Omental fat pad (tissue), 4 donors: ENCODE measurements at places on chromosomes 3 and 15. TPM values are rescaled to one million over a fixed set of nuclear protein-coding genes. Genes with fewer than 3 reads are reported as not detected.

IQCF6 gene
- total RNA-seq, result not detected

SLC26A6 gene
- total RNA-seq, result 9.9 TPM

PARP15 gene
- 4.1 TPM for total RNA-seq

DAZL gene
- not detected for total RNA-seq

MNS1 gene
- total RNA-seq, result 1.0 TPM

CLDN11 gene
- 57.6 TPM for total RNA-seq

CLRN1 gene
- total RNA-seq, result not detected

NR2E3 gene
- not detected for total RNA-seq

C3orf85 gene
- not detected for total RNA-seq

RPUSD2 gene
- 2.3 TPM for total RNA-seq

ZNF654 gene
- 12.5 TPM for total RNA-seq

AMT gene
- 1.6 TPM for total RNA-seq

KCNMB2 gene
- total RNA-seq, result not detected

SSR3 gene
- 132 TPM for total RNA-seq
